ENCODE measurements at places on chromosomes 5 and 9.

GRCh38 chr5:175252234-175252805, 191.7 kb downstream of the DRD1 start:
- DNase-seq, result no peak

GRCh38 chr5:4232084-4232483, 636.5 kb downstream of the IRX1 start:
- no peak for DNase-seq

GRCh38 chr9:109771796-109772531, 8.0 kb upstream of the PALM2AKAP2 start:
- DNase-seq, result no peak

GRCh38 chr9:134386951-134387831, 60.9 kb downstream of the RXRA start:
- peak; percentile 49 for DNase-seq

GRCh38 chr5:115709585-115709984, 83.7 kb upstream of the TMED7 start:
- DNase-seq, result no peak

DNA sequence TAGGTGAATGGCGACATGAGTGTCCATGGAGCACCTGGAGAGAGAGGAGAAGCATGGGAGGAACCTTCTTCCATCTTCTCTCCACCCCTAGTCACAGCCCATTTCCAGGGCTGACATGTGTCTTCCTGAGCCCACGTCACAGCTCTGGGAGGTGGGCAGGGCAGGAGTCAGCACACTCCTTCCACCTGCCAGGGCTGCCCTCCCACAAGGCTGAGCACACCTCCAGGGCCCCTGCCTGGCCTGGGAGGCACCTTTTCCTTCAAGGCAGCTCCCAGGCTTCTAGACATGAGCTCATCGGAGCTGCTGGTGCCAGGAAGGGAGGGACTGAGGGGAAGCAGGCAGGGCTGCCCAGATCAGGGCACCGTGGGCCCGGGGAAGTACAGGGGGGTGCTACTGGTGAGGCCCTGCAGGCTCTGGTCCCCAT, 13.6 kb upstream of the SYNPO start:
- DNase-seq, result peak; percentile 82

DNA sequence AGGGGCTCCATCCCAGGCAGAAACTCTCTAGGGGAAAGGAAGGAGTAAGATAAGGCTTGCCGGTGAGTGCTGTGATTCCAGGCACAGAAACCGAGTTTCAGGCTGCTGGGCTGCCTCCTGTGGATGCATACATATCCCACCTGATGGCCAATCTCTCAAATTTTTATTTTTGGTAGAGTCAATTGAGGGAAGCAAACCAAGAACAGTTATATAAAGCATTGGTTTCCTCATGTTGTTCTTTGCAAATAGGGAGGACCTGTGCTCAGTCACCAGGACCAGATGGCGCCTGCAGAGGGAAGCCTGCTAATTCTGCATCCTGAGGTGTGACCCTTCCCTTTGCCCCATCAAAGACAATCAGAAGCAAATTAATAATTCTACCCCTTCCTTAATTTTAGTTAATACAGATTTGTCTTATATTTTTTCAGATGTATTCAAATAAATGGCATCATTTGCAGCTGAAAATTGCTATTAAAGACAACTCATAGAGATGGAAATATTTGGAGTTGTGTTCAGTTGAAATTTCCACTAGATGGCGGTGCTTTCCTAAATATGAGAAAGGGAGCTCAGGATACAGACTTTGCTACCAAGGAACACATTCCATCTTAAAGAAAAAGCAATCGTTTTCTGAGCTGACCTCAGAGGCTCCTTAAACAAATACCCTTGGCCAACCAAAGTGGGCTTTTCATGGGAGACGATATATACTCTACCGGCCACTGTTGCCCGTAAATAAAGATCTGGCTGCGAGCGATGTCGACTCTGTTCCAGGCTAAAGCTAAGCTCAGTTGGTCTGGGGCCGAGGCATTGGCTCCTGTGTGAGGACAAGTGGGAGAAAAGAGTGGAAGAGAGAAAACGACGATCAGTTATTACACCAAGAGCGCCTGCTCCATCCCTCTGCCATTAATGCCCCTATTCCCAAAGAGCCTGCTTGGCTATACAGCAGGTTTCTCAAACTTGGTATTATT, 225.7 kb upstream of the KLF9 start:
- DNase-seq, result no peak

All from head of caudate nucleus (tissue), 42 donors.